NCI-H1694 treated with DMSO at 0.1 percent for 48 hours (cell line): ENCODE measurements at places on chromosomes 2 and 18.

DNA sequence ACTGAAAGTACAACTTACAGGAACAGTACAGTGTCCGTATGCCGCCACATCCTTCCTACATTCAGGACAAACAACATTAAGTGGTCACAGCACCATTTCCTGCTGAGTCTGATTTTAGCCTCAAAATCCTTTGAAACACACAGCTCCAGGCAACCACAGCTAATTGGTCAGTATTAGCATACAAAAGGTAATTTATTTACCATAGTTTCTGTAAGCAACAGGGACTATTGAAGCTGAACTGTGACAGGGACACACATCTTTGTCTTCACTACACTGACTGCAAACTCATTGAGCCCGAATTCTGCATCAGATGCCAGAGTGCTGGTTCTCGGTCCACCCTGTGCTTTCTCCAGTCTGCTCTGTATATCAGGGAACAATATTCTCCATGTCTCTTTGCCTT, 151.8 kb downstream of the ST6GAL2 start:
- no peak for DNase-seq

DNA sequence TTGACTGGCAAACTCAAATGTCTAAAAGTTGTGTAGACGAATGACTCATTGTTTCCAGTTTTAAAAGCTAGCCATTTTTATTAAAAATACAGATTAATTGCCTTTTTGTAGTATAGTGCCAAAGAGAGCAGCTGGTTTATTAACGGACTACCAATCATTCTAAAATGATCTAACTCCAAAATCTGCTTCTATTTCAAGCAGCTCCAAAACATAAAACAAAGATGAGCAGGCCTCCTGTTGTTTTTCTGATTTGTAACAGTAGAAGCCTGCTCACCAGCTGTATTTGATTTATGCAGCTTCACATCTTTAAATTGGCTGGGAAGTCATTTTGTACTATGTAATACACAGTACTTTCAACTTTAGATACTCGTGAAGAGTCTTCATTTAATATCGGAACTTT, 171.8 kb downstream of the UBR3 start:
- peak; percentile 99 for DNase-seq

DNA sequence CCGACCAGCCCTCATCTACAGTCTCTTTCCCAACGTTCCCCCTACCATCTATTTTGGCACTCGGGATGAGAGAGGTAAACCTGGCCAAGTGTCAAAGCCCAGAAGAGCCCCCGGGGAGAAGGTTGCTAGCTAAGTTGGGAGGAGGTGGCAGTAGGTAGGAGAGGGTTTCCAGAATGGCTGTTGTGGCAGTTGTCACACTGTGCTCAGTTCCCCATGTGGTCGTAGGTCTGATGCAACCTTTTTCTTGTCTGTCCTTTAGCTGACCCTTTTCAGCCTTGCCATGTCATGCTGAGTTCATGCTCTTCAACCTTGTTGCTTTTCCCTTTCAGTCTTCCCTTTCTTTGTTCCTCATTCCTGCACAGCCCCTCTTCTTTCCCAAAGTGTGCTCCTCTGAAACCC, 34.5 kb downstream of the TTLL4 start:
- DNase-seq = no peak

- DNase-seq = no peak
Observed at GRCh38 chr2:127054604-127054930, 52.4 kb downstream of the BIN1 start.

DNA sequence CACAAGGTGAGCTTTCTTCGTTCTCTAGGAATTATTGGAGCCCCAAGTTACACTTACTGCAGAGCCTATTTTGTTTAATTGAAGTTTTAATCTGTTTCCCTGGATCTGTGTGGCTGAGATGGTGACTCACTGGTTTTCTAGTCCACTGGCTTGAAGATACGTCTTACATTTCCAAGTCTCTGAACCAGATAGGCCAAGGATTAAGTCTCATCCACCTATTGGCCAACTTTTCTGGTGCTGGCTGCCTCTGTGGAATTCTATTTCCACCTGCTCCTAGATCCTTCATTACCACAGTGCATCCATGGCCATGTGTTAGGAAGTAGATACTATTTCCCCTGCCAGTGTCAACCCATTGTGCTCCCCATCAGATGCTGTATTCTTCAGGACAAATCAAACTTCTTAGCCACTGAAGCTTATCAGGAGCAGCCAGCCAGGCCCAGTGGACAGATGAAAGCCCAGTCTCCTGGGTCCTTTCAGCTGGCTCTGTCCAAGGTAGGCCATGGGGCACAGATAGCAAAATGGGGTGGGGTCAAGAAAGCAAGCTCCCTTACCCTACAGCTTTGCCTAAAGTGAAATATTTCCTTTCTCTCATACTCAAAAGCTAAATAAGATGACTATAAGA, 198.8 kb upstream of the TCF4 start:
- no peak for DNase-seq

- no peak for DNase-seq
Observed at GRCh38 chr2:239370403-239370802, 30.4 kb downstream of the HDAC4 start.

GRCh38 chr18:58015065-58015780, 28.8 kb upstream of the NEDD4L start:
- no peak for DNase-seq

DNA sequence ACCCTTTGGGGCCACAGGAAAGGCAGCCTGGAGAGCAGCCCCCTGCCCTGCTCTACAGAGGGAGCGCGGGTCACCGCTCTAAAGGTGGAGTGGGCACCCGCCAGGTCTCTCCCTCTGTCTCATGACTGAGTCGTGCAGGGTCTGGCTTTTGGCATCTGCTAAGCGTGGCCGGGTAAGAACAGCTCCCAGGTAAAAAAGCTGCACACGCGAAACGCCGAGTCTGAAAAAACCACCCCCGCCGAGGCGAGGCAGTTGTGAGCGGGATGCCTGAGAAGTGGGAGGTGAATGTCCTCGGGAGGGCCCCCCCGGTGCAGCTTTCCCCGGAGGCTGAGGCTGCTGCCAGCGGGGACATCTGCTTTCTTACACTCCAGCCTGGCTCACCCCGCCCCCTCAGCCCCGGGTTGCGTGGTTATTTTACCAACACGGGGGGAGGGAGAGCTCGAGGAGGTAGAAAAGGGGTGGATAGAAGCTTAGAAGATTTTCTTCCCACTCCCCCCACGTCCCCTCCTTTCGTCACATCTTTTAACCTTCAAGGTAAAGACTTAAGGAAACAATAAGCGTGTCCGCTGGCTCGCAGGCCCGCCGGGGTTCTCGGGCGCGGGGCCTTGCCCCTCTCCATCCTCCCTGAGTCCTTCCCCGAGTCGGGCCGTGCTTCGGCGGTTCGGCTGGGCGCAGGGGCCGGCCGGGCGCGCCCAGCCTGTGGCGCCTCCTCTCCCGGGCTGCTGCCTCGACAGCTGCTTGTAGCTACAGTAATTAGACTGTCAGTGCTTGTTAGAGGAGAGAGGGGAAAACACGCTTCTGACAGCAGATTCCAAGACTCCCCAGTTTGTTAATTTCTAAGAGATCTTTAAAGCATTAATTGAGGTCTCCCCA, 70.6 kb upstream of the PSMD14 start:
- peak; percentile 87 for DNase-seq

DNA sequence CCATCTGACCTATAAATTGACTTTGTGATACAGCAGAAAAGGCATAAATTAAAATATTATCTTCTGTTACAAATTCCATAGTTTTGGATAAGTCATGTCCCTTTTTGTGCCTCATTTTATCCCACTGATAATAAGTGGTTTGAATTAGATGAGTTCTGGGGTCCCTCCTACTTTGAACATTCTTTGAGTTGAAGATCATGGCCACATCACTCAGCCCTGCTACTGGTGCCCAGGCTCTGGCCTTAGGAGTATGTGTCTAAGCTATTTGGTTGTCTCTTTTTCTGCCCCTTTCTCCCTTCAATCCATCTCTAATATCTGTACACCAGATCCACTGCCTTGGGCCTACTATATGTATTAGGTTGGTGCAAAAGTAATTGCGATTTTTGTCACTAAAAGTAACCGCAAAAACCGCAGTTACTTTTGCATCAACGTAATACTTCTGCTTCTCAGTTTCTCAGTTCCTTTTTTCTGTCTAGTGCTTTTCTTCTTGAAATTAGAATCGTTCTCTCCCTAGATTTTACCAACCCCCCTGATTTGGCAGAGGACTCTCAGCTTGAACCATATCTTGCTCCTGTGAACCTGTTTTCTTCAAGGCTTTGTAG, 362.5 kb upstream of the TNP1 start:
- no peak for DNase-seq

DNA sequence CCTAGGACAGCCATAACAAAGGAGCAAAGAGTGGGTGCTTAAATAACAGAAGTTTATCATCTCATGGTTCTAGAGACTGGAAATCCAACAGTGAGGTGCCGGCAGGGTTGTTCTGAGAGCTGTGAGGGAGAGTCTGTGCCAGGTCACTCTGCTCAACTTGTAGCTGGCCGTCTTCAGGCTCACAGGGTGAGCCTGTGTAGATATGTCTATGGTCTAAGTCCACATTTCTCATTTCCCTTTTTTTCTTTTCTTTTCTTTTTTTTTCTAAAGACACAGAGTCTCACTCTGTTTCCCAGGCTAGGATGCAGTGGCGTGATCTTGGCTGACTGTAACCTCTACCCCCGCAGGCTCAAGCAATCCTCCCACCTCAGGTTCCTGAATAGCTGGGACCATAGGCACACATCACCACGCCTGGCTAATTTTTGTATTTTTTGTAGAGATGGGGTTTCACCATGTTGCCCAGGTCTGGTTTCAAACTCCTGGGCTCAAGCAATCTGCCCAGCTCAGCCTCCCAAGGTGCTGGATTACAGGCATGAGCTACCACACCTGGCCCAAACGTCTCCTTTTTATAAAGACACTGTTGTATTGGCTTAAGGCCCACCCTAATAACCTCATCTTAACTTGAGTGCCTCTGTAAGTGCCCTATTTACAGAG, 142.2 kb downstream of the SP3 start:
- DNase-seq = no peak

- no peak for DNase-seq
Observed at GRCh38 chr2:230774348-230774951, 61.8 kb downstream of the CAB39 start.

DNA sequence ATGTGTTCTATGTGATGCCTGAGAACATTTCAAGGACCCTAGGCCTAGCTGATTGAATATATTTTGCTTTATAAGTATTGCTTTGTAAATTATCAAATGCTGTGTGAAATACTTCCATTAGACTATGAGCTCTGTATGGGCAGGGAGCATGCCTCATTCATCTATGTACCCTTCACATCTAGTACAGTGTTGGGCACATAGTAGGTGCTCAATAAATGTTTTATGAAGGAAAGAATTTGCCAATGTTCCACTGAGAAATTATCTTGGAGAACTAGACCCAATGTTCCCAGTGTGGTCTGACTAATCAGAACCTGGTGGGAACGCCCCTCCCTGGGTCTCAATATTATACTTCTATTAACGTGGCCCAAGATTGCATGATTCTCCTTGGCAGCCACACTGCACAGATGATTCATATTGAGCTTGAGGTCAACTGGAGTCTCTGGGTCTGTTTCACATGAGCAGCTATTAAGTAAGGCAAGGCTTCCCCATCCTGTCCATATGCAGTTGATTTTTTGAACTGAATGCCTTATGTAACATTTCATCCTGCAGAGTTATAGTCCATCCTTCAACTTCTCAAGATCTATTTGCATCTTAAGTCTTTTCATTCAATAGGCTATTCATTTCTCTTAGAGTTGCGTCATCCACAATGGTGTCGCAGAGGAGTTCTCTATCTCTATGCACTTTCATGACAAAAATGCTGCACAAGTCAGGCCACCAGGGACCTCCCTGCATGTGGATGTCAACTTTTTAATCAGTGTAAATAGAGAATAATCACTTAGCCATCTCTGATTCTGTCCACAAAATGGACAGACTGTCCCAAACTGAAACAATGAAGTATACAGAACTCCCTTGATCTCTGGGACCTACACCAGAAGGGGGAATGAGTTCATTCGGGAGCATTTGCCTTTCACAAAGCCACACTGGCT, 257.6 kb downstream of the CYP26B1 start:
- no peak for DNase-seq

- DNase-seq = no peak
Observed at GRCh38 chr2:98382739-98383138, 36.5 kb downstream of the CNGA3 start.

- no peak for DNase-seq
Observed at GRCh38 chr18:10814336-10814735, 288.5 kb downstream of the NAPG start.

- no peak for DNase-seq
Observed at GRCh38 chr2:159714247-159714930, 2.1 kb downstream of the MARCHF7 start.

DNA sequence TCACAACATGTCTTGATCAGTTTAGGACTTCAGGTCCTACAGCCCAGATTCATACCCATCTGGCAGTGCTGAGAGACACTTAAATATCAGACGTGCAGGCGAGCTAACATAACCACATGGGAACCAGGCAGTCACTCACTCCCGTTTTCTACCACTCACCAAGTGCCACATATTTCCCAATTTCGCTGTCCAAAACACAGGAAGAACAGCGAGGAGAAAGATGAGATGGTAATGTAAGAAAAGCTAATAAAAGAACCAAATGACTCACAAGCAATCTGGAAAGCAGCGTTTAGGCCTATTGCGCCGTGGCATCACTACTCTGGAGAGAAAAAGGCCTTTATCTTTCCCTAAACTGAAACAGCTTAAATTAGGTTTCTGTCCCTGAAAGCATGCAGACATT, 647.8 kb upstream of the SLC39A10 start:
- no peak for DNase-seq

- DNase-seq = no peak
Observed at GRCh38 chr2:169222665-169223064, 139.7 kb downstream of the LRP2 start.

GRCh38 chr2:151552287-151552686, 142.6 kb downstream of the RIF1 start:
- no peak for DNase-seq

GRCh38 chr2:47897883-47898731, 8.2 kb downstream of the FBXO11 start:
- no peak for DNase-seq

DNA sequence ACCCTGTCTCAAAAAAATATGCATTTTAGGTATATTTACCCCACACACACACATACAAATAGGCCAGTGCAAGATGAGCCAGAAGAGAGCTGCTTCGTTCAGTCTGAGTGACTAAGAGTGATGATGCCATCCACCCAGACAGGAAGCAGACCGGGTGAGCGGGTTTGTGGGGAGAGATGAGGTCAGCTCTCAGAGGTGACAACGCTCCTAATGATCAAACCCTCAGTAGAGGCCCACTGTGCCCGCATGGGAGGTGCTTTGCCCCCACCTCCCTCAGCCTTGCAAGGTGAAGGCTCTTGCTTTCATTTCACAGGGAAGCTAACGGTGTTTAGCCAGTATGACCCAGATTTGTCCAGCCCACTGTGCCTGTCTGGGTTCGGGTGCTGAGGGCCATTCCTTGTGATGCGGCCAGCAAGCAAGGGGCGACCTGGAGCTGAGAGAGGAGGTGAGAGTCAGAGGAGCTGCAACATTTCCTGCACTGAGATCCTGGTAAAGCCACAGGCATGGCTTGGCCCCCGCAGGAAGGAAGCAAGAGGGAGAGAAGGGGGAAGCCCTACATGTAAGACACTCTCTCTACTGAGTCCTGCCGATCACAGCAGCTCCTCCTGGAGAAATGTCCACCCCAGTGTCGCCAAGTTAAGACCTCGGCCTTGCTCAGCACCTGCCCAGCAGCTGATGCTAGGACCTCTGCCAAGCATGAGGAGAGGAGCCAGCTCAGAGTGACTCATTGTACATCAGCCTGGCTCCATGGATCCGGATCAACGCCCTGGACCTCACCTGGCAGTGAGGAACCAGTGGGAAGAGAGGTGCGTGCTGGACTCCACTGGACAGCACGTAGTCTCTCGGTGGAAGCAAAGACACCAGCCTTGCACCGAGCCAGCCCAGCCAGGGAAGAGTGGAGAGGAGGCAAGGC, 37.0 kb downstream of the NIFK start:
- no peak for DNase-seq
